ENCODE measurements at places on chromosomes 4 and X. TPM values are rescaled to one million over a fixed set of nuclear protein-coding genes. Genes with fewer than 3 reads are reported as not detected.

DNA sequence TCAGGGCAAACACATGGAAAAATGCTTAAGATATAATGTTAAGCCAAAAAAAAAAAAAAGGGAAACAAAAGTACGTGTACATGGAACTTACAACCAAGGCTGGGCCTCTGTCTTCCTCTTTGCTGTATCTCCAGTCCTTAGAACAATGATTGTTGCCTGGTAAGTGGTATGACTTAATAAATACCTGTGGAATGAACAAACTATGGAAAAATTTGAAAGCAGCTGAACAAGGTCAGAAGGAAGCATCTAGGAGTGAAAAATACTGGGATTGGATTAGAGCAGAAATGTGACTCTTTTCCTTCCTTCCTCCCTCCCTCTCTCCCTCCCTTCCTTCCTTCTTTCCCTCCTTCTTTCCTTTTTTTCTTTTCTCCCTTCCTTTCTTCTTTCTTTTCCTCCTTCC lies 54.2 kb upstream of the SMIM10 start:
- DNase-seq: no peak

DNA sequence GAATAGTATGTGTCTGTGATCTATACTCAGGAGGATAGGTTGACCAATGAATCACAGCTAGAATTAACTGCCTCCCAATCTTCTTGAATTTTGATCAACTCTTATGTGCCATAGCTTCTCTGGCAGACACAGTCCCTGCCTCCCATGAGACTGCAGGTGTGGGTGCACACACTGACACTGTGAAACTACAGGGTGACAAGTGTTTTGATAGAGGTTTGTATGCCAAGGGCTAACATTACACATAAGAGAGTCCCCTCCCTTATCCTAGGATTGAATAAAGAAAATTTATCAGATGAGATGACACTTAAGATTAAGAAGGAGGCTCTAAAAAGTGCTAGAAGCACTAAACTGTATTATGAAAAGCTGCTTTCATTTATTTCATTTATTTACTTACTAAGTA lies 218.4 kb upstream of the BMP3 start:
- no peak for DNase-seq

GRCh38 chrX:80174925-80175574 lies 160.5 kb downstream of the TBX22 start:
- no peak for DNase-seq

DNA sequence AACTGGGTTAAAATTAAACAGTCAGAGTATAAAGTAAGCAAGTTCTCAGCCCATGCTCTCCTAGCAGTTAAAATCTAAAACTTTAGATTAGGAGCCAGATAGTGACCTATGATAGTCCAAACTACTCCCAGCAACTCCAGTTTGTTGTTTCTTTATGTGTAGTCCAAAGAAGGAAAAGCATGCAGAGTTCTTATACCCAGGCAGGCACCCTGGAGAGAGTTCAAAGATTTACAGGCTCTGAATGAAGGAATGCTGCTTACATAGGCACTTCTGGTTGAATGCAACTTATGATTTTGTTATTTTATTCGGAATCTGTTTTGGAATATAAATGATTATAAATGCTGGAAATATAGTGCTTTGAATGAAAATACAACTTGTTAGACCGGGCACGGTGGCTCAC lies 67.2 kb downstream of the GPAT3 start:
- DNase-seq: no peak

DNA sequence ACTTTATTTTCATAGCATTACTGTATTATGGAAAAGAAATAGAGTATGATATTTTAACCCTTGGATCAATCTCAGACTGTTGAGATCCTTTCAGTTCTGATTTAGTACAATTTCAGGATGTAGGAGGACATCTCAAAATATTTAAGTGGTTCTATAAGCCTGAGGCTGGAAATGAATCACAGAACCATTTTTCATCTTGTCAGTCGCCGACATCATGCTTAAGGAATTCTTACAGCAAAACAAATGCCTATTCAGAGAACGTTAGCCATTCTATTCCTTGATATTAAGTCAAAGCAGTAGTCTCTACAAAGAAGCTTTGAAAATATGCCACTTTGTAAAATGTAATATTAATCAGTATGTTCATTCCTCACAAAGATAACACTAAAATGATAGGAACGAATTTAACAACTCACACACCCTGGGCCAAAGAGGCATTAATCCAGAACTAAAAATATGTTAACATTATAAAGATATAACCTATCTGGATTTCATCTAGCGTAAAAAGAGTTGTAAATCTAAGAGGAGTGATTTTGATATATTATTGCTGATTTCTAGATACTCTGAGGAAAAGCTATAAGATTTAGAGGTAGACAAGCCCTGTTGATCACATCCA lies 152.0 kb downstream of the GASK1B start:
- no peak for DNase-seq

DNA sequence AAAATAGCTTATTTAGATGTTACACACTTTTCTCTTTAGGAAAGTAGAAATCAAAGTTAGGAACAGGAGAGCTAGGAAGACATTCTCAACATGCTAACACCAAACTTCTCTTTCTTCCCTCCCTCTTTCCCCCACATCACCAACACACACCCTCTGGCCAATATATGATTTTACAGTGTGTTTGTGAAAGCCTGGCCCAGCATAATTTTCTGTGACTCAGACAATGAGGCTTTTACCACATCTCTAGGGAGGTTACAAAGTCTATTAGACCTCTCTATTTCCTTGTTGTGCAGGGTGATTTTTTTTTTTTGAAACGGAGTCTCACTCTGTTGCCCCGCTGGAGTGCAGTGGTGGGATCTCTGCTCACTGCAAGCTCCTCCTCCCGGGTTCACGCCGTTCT lies 189.9 kb downstream of the AASDH start:
- DNase-seq: peak; percentile 45

- no peak for DNase-seq
Observed at GRCh38 chrX:56728752-56729151, 291 bp upstream of the NBDY start.

Gene ADGRA3
- total RNA-seq: 47.0 TPM
